ENCODE measurements at places on chromosomes 16 and 17. TPM values are rescaled to one million over a fixed set of nuclear protein-coding genes. Genes with fewer than 3 reads are reported as not detected.

The MYO15A gene
- 0.32 TPM for total RNA-seq

The SCNN1B gene
- 0.07 TPM for total RNA-seq

The TCAP gene
- 0.31 TPM for total RNA-seq

The SPATA22 gene
- not detected for total RNA-seq

The RGS9 gene
- 4.2 TPM for total RNA-seq

The ST6GALNAC1 gene
- 0.14 TPM for total RNA-seq

The KCNH4 gene
- total RNA-seq = not detected

The CSH2 gene
- not detected for total RNA-seq

The KRTAP4-3 gene
- not detected for total RNA-seq

The ACSM2A gene
- total RNA-seq = not detected

The SLC35G6 gene
- not detected for total RNA-seq

The TBC1D3C gene
- total RNA-seq = not detected

The PKD1 gene
- total RNA-seq = 46.5 TPM

The CHP2 gene
- not detected for total RNA-seq

The NKD1 gene
- 0.48 TPM for total RNA-seq

The CDH11 gene
- 21.6 TPM for total RNA-seq

The CDH1 gene
- 216 TPM for total RNA-seq

The HEATR9 gene
- not detected for total RNA-seq

The TP53TG3 gene
- not detected for total RNA-seq

The MGAT5B gene
- 0.65 TPM for total RNA-seq

The CES2 gene
- 33.5 TPM for total RNA-seq

The CD300LF gene
- not detected for total RNA-seq

The C1QTNF8 gene
- total RNA-seq = not detected

The SLC5A2 gene
- total RNA-seq = 0.04 TPM

The CX3CL1 gene
- 0.54 TPM for total RNA-seq

The CACNG5 gene
- not detected for total RNA-seq

The KRT222 gene
- 1.6 TPM for total RNA-seq

The NTN1 gene
- total RNA-seq = 0.78 TPM

The ZC3H7A gene
- total RNA-seq = 50.8 TPM

The EARS2 gene
- total RNA-seq = 30.5 TPM

The PITPNM3 gene
- total RNA-seq = 7.4 TPM

The KRTAP3-1 gene
- total RNA-seq = not detected

The BCKDK gene
- total RNA-seq = 41.9 TPM

The EVI2B gene
- total RNA-seq = 0.25 TPM

The ZNF668 gene
- 12.6 TPM for total RNA-seq

The KRTAP4-4 gene
- not detected for total RNA-seq

The IFI35 gene
- 36.3 TPM for total RNA-seq

The SLC38A8 gene
- total RNA-seq = not detected

The PTX4 gene
- total RNA-seq = not detected

The KIAA0753 gene
- total RNA-seq = 18.6 TPM

The CLEC19A gene
- not detected for total RNA-seq

The TAC4 gene
- not detected for total RNA-seq

The PIPOX gene
- total RNA-seq = not detected

The SOST gene
- not detected for total RNA-seq

The GNG13 gene
- not detected for total RNA-seq

Measured in foreskin keratinocyte (primary cell).